Activated T-cell treated with anti-CD3 and anti-CD28 coated beads for 24 hours (primary cell): ENCODE measurements at places on chromosomes 13 and 19.

DNA sequence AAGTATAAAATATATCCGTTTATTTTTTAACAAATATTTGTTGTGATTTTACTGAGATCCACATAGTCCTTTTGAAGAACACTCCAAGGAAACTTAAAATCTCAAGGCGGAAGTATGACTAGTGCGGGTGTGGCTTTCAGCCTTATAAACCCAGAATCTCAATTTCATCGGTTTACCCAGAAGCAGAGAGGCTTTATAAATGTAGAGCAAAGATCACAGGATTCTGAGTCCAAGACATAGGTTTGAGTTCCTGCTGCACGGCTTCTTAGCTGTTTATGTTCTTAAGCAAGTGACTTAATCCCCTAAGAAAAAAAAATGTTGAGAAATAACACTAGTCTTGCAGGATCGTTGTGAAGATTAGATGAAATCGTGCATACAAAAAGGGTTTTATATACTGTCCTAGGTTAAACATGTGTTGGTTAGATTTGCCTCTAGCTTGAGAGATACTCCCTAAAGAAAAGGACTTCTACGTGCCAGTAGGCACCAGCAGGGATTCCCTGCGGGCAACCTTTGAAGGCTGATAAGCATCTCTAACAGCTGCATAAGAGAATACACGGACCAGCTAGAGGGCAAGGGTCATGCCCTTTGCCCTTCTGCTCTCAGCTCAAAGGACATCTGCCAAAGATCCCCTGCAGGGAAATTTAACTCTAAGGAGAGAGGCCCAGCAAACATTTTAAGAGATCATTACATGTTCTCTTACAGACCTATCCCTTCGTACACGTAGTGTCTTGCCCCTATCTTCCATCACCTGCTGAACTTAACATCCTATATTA is 130.4 kb upstream of the MIR17HG start:
- DNase-seq: no peak

DNA sequence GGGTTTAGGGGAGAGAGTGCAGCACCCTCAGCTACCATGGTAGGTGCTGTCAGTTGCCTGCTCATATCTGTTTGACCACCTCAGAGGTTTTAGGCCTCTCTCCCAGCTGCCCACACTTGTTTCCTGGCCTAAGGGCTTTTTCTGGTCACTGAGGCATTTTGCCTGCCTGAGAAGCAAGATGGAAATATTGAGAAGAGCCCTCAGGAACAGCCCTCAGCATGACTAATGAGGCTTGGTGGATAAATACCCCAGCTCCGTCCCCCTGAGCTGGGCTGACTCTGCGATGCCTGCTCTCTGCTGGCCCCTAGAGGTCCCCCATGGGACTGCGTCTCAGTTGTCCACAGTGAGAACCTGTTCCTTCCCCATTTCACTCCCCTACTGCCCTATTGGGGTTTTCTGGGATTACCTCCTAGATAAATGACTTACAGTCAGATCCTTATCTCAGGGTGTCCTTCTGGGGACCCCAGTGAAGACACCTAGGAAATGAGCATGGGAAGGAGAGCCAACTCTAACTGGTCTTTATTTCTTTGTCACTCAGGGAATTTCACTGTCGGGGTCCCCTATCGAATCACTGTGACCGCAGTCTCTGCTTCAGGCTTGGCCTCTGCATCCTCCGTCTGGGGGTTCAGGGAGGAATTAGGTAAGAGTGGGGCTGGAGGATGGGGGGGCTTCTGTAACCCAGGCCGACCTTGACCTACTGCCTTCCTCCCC is 13.3 kb downstream of the PALM3 start:
- peak; percentile 73 for DNase-seq

DNA sequence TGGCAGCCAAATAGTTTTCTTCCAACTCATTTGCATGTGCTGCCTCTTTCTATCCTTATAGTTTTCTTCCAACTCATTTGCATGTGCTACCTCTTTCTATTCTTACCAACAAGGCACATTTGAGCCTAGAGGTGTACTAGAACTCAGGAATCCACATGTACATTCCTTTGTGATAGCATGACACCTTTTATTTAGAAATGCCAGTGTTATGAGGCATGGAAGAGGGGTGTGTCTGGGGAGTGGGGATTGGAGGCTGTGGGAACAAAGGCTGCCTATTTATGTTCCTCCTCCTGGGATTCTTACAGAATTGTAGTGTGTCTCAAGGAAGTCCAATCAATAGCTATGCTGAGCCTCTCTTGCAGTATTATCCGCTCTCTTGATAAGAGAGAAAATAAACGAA is 966.7 kb downstream of the PCDH17 start:
- no peak for DNase-seq

DNA sequence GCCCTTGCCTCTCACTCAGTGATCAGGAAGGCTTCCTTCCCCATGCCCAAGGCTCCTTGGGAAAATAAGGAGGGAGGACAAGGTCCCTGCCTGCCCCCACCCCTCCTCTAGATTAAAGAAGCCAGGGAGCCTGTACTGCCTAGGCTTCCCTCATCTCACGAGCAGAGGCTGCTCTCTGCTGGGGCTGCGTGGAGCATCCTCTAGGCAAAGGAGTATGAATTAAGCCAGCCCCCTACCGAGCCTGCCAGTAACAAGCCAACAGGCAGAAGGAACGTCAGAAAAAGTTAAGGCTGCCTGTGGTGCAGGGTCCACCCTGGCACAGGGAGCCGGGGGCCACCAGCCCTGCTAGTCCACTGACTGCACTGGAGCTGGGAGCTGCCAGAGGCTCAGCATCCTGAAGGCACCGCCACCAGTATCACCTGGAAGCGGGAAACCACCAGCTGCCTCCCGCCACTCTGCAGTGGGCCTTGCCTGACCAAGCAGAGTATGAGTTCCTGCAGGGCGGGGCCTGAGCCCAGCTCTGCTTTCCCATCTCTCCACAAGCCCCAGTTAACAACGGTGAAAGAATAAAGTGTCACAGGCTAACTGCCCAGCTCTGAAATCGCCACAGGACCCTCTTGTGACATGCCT is 6.8 kb downstream of the NAPA start:
- DNase-seq: no peak

DNA sequence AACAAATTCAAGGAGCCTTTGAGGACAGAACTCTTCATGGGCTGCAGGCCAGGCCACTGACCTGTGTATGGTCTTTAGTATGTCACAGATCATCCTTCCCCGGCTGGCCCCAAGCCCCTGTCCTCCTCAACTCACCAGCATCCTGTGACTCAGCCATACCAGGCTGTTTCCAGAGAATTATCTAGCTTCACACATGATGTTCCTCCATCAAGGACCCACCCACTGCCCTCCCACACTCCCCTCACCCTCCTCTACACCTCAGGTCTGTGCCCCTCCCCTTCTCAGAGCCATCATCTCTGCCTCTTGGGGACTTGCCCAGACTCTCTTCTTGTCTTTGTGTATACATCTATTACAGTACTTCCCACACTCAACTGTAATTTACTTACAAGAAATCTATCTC is 14.7 kb downstream of the DCT start:
- DNase-seq: peak; percentile 11

DNA sequence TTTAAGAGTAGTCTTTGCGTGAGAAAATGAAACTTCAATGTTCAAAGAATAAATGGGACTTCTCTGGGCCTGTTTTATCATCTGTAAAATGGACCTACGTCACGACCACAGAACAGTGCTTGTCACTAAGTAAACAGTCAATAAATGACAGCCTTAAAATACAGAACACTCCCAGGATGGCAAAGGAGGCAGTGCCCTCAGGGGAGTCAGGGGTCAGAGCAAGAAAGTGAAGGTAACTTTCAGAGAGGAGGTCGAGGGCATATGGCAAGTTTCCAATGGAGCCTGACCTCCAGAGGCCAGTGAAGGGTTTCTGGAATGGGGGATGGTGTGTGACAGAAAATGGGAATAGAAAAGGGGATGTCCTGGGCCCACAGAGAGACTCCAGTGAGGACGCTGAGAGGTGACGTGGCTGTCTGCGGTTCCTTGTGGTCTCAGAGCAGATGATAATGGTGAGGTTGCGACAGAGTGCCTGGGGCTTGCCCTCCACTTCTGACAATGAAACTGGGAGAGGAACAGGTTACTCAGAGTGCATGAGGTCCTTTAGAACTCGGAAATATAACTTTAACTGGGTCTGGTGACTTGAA is 91.8 kb downstream of the UBL3 start:
- peak; percentile 39 for DNase-seq

DNA sequence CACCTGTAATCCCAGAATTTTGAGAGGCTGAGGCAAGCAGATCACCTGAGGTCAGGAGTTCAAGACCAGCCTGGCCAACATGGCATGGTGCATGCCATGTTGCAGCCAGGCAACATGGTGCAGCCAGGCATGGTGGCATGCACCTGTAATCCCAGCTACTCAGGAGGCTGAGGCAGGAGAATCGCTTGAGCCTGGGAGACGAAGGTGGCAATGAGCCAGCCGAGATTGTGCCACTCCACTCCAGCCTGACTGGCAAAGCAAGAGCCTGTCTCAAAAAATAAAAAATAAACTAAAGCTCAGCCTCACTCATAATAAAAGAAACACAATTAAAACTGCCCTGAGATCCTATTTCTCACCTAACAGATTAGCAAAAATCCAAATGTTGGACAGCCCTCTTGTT is 49.7 kb upstream of the MAP3K10 start:
- no peak for DNase-seq

- no peak for DNase-seq
Measured at GRCh38 chr13:87208636-87209035, 462.5 kb upstream of the SLITRK5 start.

DNA sequence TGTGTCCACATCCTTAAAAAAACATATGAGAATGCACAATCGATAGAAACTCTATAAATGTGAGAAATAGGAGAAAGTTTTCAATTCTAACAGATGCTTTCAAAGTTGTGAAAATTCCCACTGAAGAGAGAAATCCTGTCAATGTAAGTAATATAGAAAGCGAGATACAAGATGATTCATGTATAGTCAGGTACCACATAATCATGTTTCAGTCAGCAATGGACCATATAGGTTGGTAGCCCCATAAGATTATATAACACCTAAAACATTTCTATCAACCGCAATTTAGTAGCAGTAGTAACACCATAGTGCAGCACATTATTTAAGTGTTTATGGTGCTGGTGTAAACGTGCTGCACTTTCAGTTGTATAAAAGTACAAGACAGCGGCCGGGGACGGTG is 18.5 kb downstream of the ZNF791 start:
- no peak for DNase-seq

DNA sequence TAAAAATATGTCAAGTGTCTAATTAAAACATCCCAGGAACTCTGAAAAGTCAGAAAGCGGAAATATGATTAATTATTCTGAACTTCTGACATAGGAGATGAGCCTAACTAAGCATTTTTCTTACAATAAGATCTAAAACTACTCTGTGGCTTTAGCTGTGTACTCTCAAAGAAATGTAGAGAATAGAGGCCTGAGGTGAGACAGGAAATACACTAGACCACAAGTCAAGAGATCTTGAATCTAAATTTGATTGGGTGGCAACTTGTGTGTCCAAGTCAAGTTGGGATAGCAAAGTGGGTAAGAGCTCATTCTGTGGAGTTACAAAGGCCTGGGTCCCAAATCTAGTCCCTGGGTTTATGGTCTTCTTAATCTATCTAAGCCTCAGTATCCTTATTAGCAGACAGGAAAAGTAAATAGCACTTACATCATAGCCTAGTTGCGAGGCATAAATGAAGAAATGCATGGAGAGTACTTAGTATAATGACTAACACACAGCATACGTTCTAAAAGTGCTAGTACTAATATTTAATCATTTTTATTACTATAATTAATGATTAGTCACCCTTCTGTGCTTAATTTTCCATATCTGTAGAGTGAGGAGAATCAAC is 9.4 kb upstream of the LRRC63 start:
- DNase-seq: no peak

- DNase-seq: no peak
Measured at GRCh38 chr19:55196803-55197202, 12.5 kb downstream of the PTPRH start.

- no peak for DNase-seq
Measured at GRCh38 chr13:79560954-79561353, 80.0 kb downstream of the NDFIP2 start.

- no peak for DNase-seq
Measured at GRCh38 chr13:114073881-114074612, 58.4 kb downstream of the RASA3 start.

DNA sequence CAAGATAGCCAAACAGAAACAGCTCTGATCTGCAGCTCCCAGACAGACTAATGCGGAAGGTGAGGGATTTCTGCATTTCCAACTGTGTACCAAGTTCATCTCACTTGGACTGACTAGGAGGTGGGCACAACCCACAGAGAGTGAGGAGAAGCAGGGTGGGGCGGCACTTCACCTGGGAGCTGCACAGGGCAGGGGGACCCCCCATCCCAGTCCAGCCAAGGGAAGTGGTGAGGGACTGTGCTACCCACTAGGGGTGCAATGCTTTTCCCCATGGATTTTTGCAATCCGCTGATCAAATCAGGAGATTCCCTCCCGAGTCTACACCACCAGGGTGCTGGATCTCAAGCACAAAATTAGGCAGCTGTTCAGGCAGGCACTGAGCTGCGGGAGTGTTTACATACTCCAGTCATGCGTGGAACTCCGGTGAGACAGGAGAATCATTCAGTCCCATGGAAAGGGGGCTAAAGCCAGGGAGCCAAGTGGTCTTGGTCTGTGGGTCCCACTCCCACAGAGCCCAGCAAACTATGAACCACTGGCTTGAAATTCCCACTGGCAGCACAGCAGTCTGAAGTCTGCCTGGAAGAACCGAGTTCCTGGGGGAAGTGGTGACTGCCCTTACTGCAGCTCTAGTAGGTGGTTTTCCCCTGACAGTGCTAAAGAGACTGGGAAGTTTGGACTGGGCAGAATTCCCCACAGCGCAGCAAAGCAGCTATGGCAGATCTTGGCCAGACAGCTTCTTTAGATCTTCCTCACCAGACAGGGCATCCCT is 85.1 kb upstream of the UFM1 start:
- DNase-seq: no peak

DNA sequence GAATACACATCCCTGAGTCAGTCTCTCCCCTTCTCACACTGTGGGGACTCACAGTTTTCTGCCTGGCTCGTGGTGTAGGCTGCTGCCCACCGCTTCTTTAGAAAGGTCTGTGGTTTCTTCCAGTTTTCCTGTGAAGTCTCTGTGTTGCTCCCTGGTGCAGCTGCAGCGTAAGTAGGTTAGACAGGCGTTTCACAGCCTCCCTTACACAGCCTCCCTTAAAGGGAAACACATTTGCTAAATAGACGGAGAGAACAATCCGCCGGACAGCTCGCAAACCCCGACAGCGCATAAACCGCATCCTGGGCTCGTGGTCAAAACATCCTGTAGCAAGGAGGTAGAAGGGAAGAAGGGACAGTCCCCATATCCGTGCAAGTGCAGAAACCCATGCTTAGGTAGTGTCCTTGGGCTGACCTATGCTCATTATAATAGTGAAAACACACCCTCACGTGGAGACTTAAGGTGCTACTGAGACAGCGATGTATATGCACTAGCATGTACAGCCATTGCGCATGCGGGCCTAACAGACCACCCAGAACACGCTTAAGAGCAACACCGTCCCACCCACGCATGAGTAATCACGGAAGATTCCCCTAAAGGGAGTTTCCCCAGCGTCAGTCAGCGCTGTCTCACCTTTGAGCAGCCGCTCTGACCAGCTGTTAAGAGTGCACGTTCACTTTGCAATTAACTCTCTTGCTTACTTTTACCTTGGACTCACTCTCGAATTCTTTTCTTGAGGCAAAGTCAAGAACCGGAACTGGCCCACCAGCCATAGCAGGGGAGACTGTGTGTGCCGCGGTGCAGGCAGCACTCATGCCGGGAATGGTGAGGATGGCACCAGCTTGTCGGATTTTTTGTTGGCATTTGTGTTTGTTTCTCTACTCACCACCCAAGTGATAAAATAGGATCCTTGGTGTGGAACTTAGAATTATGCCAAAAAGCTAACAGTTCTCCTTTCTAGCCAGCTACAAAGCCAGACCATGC is 16.6 kb downstream of the SIGLEC8 start:
- DNase-seq: peak; percentile 90

GRCh38 chr13:79943346-79944023 is 397.4 kb downstream of the SPRY2 start:
- DNase-seq: no peak
